Natural killer cell treated with Interleukin-12 subunit alpha and Interleukin-12 subunit beta and Interleukin-15 and Interleukin-18, amount 100 ng/mL, for 72 hours (primary cell): ENCODE measurements at places on chromosomes 3 and 15.

GRCh38 chr3:135528413-135529015 is 437.0 kb upstream of the PPP2R3A start:
- DNase-seq: no peak
- H3K36me3 ChIP-seq: no peaks in the 10 kb centered on the region
- no peaks in the 10 kb centered on the region for H3K4me1 ChIP-seq
- H3K27me3 ChIP-seq: no peaks in the 10 kb centered on the region
- H3K27ac ChIP-seq: no peak overlapping the region

DNA sequence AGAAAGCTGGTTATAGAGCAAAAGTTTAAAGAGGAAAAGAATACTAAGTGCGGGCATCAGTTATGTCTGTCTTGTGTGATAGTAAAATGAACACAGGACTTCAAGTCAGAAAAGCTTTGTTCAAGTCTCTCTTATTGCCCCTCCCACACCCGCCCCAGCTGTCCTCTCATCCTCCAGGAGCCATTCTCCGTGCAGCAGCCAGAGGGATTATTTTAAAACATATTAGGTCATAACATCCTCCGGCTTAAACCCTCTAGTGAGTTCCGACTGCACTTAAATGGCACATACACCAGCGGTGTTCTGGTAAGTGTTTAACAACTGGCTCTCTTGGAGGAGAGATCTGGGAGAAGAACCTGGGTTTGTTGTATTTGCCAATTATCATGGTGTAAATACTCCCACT is 104.8 kb upstream of the TNFAIP8L3 start:
- H3K27ac ChIP-seq: no peak overlapping the region
- H3K36me3 ChIP-seq: no peaks in the 10 kb centered on the region
- peaks cover 33% of the 10 kb centered on the region for H3K27me3 ChIP-seq
- H3K4me1 ChIP-seq: no peaks in the 10 kb centered on the region
- DNase-seq: no peak

DNA sequence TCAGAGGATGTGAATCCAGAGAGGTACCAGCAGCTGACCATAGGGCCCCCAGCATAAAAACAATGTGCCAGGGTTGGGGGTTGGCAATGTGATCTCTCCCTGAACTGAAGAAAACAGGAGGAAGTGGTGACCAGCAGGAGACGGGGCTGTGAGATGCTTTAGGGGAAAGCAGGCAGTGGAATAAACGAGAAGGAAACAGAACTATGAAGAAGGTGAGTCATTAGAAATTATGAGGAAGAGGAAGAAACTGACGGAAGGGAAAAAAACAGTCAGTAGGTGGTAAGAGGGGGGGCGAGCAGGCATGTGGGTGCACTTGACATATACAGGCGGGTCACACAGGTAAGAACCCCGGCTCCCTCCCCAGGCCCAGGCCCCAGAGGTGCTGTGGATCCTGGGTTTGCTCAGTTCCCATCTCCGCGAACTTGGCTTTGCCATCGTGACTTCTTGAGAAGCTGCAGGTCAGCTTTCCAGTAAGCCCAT is 42.2 kb upstream of the B3GNT5 start:
- no peak for DNase-seq
- no peak overlapping the region for H3K27ac ChIP-seq
- H3K36me3 ChIP-seq: no peaks in the 10 kb centered on the region
- H3K27me3 ChIP-seq: peaks cover 3% of the 10 kb centered on the region
- H3K4me3 ChIP-seq: no peak overlapping the region

DNA sequence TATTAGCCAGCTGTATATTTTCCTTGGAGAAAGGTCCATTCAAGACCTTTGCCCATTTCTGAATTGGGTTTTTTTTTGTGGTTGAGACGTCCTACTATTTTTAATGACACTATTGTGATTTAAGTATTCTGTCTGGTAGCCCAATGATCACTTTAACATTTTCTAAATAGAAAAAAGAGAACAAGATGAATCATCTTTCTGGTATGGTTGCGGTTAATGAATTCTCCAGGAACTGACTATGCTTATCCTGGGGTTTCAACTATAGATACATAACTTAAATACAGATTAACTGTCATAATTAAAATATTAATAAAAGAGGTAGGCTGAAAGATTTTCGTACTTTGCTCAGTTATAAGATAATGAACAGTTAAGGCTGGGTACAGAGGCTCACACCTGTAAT is 51.9 kb downstream of the PBRM1 start:
- H3K27me3 ChIP-seq: no peaks in the 10 kb centered on the region
- peaks cover 7% of the 10 kb centered on the region for H3K4me1 ChIP-seq
- DNase-seq: no peak
- no peak overlapping the region for H3K27ac ChIP-seq
- H3K4me3 ChIP-seq: no peak overlapping the region

DNA sequence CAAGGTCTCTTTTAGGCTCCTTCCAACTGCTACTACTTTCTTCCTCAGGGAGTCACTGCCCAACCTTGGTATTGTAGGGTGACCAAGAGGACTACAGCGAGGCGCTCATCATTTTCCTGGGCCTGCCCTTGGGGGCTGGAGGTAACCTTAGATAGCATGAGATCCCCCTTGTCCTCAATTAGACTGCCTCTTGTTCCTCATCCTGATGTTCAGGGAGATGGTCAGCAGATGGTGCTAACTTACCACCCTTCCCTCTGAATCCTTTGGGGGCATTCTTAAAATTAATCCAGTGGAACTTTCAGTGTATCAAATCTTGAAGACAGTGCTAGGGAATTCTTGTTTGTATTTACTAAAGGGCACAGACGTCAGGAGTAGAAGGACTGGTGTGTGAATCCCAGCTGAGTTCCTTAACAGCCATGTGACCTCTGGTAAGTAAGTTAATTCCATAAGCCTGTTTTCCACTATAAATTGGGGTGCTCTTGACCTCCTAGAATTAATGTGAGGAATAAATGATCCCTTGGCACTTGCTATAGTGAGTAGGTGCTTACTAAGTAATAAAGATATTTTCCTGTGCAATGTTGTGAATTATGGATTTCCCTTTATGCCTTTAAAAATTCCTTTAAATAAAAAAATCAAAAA is 4.1 kb upstream of the CLPX start:
- H3K27ac ChIP-seq: no peak overlapping the region
- peaks cover 4% of the 10 kb centered on the region for H3K4me1 ChIP-seq
- no peak overlapping the region for H3K4me3 ChIP-seq
- no peaks in the 10 kb centered on the region for H3K36me3 ChIP-seq
